ENCODE measurements at places on chromosomes 16 and 17. TPM values are rescaled to one million over a fixed set of nuclear protein-coding genes. Genes with fewer than 3 reads are reported as not detected.

Gene HLF
- total RNA-seq, result 0.08 TPM

Gene ZNF19
- 1.4 TPM for total RNA-seq

Gene ACE
- 1.7 TPM for total RNA-seq

Gene CDK5RAP3
- 115 TPM for total RNA-seq

Gene RAB37
- total RNA-seq, result 1.1 TPM

Gene PRSS21
- total RNA-seq, result not detected

Gene FBXW10B
- total RNA-seq, result 3.0 TPM

Gene ENPP7
- total RNA-seq, result not detected

Gene ACSM5
- not detected for total RNA-seq

Gene TBC1D26
- total RNA-seq, result not detected

Gene SDR42E1
- total RNA-seq, result 1.3 TPM

Gene RAB11FIP4
- total RNA-seq, result 1.4 TPM

Gene ITGAL
- not detected for total RNA-seq
